ENCODE measurements at places on chromosomes 7 and 10.

GRCh38 chr10:19606968-19607367 lies 209.3 kb upstream of the PLXDC2 start:
- no peak for DNase-seq

DNA sequence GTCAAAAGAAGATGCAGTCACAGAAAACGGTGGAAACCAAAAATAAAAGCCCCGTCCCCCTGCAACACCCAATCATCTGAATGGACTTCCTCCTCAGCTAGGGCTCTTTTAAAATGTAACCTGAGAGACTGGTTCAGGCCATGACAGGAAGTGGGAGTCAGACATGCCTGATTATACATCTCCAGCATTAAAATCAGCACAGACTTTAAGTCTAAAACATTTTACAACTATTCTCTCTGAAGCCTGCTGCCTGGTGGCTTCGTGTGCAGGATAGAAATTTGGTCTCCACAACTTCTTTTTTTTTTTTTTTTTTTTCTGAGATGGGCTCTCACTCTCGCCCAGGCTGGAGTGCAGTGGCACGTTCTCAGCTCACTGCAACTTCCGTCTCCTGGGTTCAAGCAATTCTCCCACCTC lies 30.3 kb downstream of the HACD1 start:
- no peak for DNase-seq

- DNase-seq, result no peak
Observed at GRCh38 chr10:124624895-124625294, 119.3 kb downstream of the FAM53B start.

- no peak for DNase-seq
Observed at GRCh38 chr7:128954830-128955802, 17.4 kb downstream of the IRF5 start.

DNA sequence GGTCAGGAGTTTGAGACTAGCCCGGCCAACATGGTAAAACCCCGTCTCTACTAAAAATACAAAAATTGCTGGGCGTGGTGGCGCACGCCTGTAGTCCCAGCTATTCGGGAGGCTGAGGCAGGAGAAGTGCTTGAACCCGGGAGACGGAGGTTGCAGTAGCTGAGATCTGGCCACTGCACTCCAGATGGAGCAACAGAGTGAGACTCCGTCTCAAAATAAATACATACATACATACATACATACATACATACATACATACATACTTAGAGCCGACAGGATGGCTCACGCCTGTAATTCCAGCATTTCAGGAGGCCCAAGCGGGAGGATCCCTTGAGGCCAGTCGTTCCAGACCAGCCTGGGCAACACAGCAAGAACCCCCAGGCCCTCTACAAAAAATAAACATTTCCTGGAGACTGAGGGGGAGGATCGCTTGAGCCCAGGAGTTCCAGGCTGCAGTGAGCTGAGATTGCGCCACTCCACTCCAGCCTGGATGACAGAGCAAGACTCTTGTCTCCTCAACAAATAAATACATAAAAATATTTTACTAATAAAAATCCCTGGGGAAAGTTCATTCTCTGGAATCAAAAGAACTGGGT lies 90.9 kb upstream of the TNRC18 start:
- DNase-seq, result no peak

DNA sequence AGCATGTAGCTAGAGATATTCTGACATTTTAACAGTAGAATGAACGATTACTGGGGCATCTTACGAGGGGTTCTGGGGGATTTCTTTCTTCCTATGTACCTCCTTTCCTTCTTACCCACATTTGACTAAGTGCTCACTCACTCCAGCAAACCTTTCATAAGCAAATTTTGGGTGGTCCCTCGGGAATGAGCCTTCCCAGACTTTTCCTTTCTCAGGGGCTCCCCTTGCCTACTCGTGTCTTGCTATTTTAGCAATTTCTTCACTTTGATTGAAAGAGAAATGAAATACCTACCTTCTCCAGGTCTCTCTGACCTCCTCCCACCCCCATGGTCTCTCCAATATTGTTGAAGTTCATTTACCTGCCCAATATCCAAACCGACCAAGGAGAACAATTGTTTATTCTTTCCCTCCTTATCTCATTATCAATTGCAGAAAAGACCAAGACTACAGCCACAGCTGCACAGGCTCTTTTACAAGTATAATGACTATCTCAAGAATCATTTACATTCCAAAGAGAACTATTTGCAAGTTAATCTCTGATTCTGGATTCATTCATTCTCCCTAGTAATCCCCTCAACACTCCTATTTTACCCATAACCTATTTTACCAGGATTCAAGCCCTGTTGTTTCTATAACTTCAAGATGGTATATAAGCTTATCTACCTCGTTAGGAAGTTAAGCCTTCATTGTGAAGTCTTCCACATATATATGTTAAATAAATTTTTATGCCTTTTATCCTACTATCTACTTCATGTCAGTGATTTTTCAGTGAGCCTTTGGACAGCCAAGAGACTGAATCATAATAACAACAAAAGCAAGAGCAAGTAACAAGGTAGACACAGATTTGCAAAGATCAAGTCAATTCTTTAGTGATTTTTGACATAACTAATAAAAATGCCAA lies 480.6 kb downstream of the IPMK start:
- no peak for DNase-seq

DNA sequence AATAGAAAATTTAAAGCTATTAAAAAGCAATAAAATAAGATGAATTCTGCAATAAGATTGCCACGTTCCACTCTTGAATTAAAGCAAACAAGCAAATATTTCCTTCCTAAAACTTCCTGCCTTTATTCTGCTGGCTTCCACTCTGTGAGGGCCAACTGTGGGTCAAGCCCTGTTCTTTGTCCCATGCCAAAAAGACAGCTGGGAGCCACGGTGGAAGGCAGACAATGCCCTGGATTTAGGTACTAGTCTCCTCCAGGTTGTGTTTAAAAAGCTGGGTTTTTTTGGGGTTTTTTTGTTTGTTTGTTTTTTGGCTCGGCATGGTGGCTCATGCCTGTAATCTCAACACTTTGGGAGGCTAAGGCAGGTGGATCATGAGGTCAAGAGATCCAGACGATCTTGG lies 39.1 kb downstream of the LRRTM3 start:
- DNase-seq, result no peak

GRCh38 chr10:72334196-72334824 lies 20.4 kb downstream of the DNAJB12 start:
- no peak for DNase-seq

DNA sequence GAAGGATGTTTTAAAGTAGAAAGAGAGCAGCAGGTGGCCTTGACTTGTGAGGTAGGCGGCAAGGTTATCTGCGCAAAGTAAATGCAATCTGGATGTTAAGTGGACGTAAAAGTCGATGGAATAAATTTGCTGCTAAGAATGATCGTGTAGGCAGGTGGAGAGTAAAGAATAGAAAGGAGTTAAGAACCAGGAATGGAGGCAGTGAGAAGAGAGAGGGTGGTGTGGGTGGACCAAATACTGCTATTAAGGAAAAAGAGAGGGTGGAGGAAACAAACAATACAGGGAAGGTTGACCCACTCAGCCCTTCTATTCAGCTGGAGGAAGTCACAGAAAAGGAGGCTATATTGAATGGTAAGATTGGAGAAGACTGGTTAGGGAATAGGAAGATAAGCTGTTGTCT lies 1.9 kb upstream of the CUL1 start:
- DNase-seq, result no peak

DNA sequence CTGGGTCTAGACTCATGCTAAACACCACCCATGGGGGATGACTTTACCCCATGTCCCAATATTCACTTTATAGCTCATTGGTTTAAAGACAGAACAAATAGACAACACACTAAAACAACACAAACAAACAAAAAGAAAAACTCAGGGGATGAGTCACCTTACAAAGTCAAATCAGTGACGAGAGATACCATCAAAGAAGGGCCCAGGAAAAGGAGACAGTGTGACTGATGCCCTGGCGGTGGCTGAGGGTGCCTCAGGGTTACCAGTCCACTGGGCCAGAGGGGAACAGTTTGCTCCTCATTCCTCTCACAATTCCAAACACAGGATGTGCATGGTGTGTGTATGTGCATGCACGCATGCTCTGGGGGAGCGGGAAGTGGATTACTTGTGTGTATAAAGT lies 171.3 kb upstream of the PRKCQ start:
- DNase-seq, result no peak

DNA sequence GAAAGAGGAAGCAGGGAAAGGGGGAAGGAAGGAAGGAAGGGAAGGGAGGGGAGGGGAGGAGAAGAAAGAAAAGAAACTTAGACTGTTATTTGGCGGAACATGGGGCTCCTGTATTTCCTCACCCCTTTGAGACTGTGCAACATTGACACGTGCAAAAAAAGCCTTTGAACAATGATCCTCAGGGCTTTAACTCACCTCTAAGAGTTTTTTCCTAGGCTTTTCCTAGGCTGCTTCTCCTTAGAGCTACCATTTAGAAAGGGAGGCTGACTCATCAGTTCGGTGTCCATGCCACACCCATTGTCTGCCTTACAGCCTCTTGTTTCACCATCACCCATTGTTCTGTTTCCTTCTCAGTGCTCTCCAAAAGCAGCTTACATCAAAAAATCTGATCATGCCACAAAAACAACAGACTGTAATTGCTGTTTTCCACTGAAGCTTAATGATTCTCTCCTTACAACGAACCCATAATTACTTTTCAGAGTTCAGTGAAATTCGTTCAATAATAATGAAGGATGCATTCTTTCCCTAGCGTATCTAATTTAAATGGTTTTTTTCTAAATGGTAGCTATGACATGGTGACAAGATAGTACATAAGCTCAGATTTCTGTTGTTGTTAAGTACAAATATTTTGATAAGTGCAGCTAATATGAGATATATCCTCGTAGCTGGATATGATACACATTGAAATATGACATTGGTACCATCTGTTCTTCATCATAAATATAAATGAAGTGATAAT lies 90.8 kb downstream of the PRLHR start:
- DNase-seq, result no peak

DNA sequence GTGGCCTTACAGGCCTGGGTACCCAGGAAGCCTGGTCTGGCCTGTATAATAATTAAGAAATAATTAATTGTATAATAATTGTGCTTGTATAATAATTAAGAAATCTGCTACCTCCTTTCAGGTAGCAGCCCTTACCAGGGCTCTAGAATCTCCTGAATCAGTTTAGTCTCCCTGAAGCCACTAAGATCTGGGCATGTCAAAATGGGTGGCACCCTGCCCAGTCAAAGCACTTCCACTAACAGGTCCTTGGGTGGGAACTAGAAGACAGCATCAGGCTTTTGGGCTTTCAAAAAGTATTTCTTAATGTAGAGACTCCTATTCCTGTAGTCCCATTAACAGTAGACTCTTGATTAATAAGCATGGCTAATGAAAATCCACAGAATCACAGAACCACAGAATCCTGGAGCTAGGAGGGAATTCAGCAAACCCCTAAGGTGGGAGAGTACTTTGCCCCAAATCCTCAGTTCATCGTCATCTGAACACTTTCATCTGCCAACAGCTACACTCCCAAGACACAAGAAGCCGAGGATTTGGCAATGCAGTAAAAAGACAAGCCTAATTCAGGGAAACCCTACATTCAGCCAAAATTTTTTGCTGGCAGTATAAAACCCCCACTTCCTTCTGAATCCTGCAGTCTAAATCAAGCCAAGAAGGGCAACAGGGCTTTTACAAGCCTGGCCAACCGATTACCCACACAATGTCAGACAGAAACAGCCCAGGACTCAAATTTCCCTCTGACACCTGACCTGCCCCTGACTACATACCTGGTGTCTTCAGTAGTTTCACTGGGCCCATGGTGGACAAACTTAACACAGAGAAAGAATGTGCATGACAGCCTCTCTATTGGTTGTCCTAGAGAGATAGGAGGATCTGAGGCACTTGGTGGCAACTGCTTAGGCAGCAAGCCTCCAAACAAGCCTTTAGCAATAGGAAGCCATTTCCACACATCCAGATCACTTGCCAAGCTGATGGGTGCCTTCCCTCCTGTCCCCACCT lies 5.9 kb upstream of the IL6 start:
- DNase-seq, result no peak

GRCh38 chr7:92988051-92988450 lies 129.7 kb downstream of the SAMD9 start:
- DNase-seq, result no peak

- no peak for DNase-seq
Observed at GRCh38 chr10:45246522-45246921, 68.9 kb downstream of the OR13A1 start.

- DNase-seq, result no peak
Observed at GRCh38 chr10:102435529-102436233, 3.3 kb upstream of the CUEDC2 start.

GRCh38 chr7:145915679-145916078 lies 200.9 kb upstream of the CNTNAP2 start:
- no peak for DNase-seq

DNA sequence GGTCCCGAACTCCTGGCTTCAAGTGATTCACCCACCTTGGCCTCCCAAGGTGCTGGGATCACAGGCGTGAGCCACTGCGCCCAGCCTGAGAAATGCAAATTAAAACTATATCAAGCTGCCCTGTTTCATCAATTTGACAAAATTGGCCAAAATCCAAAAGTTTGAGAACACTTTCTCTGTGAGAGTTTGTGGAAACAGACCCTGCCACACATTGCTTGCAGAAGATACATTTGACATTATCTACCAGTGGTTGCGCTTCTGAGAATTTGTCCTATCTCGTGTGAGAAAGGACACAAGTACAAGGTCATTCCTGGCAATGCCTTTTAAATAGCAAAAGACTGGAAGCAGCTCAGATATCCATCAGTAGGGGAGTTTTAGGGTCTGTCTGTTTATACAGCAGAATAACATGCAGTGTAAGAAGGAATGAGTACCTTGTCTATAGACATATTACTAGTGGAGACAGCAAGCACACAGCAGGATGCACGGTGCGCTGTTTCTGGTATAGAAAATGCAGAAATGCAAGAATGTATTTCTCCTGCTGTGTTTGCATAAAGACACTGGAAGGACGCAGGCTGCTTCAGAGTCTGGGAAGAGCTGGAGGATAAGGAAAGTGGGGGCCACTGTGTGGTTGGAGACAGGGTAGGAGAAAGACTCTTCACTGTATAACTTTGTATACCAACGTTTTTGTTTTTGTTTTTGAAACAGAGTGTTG lies 4.3 kb downstream of the LHPP start:
- no peak for DNase-seq

- DNase-seq, result no peak
Observed at GRCh38 chr7:132351954-132352499, 224.2 kb downstream of the PLXNA4 start.

All from stimulated activated CD8-positive, alpha-beta memory T cell treated with anti-CD3 and anti-CD28 coated beads, Interleukin-2, amount 100 ng/mL, for 1 hour (primary cell).